ENCODE measurements at places on chromosomes 3 and 15.
A peak's percentile ranks its signal among the peaks of the same experiment; 100 is the strongest.

- H3K36me3 ChIP-seq, result peaks cover 4% of the 10 kb centered on the region
- peaks cover 7% of the 10 kb centered on the region for H3K4me1 ChIP-seq
- no peak for DNase-seq
- peaks cover 1% of the 10 kb centered on the region for H3K27me3 ChIP-seq
- H3K4me3 ChIP-seq, result no peak overlapping the region
Observed at GRCh38 chr3:188348435-188349244, 194.7 kb downstream of the LPP start.

GRCh38 chr15:46177219-46177618 is 542.4 kb downstream of the SQOR start:
- H3K27ac ChIP-seq, result no peak overlapping the region
- no peak for DNase-seq
- H3K4me3 ChIP-seq, result no peak overlapping the region

GRCh38 chr3:148641722-148642121 is 56.0 kb upstream of the AGTR1 start:
- DNase-seq, result no peak
- peaks cover 6% of the 10 kb centered on the region for H3K4me1 ChIP-seq
- H3K27ac ChIP-seq, result no peak overlapping the region
- H3K27me3 ChIP-seq, result no peaks in the 10 kb centered on the region

GRCh38 chr3:144894576-144894975 is 923.0 kb downstream of the DIPK2A start:
- H3K4me1 ChIP-seq, result no peaks in the 10 kb centered on the region
- H3K36me3 ChIP-seq, result no peaks in the 10 kb centered on the region
- H3K4me3 ChIP-seq, result no peak overlapping the region
- no peaks in the 10 kb centered on the region for H3K27me3 ChIP-seq
- no peak overlapping the region for H3K27ac ChIP-seq

DNA sequence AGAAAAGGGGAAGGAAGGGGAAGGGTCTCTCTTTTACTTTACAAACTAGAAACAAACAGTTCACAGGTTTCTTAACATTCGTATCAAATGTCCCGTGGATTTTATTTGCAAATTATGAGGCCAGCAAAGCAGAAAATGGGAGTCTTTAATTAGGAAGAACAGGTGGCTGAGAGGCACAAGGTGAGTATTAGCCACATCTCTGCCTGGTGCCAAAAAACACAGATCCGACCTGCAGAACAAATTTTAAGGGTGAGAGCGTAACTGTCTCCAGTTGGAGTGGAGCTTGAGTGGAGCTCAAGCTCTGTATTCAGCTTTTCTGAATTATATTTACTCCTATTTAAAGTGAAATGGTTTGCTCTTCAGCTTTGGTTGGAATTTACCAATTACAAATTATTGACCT is 1004.9 kb downstream of the FHIT start:
- H3K36me3 ChIP-seq, result no peaks in the 10 kb centered on the region
- DNase-seq, result no peak
- peaks cover 1% of the 10 kb centered on the region for H3K27me3 ChIP-seq

DNA sequence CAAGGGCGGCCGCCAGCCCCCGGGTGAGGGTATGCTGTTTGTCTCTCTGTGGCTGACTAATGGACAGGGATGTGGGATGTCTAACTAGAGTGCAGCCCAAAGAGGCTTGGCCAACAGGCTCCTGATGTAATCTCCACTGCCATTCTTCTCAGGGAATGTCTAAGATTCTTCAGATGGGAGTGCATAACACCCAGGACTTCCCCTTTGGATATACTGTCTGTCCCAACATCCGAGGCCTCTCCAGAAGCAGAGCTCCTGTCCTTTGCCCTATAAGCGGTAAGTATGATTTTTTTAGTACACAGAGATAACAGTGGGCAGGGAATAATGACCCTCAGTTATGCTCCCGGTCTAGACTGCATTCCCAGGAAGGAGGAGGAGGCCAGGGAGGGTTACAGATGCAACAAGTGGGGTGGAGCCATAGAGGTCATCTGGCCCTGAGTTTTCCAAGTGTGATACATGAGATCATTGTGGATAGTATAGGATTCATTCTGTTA is 62.5 kb upstream of the SLCO2A1 start:
- peaks cover 4% of the 10 kb centered on the region for H3K36me3 ChIP-seq
- no peak overlapping the region for H3K27ac ChIP-seq
- H3K4me3 ChIP-seq, result no peak overlapping the region
- DNase-seq, result no peak
- peaks cover 2% of the 10 kb centered on the region for H3K27me3 ChIP-seq
- H3K4me1 ChIP-seq, result no peaks in the 10 kb centered on the region

- no peaks in the 10 kb centered on the region for H3K27me3 ChIP-seq
- H3K36me3 ChIP-seq, result no peaks in the 10 kb centered on the region
- no peak overlapping the region for H3K4me3 ChIP-seq
- DNase-seq, result no peak
Observed at GRCh38 chr3:77354958-77355357, 315.1 kb downstream of the ROBO2 start.

DNA sequence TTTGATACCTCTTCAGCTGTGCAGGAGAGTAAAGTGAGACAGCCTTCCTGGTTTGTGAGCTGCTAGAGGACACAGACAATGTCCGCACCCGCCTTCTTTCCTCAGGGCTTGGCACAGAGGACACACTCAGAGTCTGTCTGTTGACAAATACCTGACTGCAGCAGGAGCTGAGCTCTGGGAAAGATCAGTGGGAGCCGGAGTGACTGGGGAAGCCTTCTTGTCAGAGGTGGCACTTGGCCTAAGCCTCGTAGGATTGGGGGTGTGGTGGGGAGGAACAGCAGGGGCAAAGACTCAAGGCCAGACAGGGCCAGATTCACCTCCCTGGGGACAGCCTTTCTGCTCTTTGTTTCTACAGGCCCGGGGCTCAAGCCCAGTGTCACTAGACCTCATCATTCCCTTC is 3.3 kb upstream of the IL17RC start:
- no peak for DNase-seq
- peaks cover 5% of the 10 kb centered on the region for H3K27me3 ChIP-seq
- no peak overlapping the region for H3K4me3 ChIP-seq
- peaks cover 4% of the 10 kb centered on the region for H3K4me1 ChIP-seq
- no peak overlapping the region for H3K27ac ChIP-seq

GRCh38 chr3:50698269-50698668 is 23.5 kb downstream of the DOCK3 start:
- H3K27ac ChIP-seq, result no peak overlapping the region
- no peaks in the 10 kb centered on the region for H3K36me3 ChIP-seq

DNA sequence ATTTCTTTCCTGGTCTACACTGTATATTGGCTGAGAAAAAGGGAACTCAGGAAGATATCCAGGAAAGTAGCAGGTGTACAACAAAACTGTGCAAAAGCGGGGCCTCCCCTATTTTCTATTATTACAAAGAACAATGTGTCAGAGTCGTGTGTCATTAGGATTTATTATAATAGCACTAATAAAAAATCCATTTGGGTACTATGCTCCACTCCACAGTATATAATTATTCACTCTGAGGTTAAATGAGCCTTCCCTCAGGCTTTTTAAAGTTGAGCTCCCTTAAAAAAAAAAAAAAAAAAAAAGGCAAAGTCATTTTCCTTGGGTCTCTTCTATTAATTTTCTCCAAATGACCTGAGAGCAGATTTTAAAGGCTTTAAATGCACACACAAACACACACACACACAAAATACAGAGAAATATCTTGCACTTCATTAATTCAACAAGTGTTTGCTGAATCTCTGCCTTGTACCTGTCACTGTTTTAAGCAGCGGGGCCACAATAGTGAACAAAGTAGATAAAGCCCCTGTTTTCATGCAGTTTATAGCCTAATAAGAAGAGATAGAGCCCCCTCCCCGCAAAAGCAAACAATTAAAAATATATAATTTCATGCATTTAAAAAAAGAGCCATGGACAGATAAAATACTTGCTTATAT is 1.3 kb upstream of the DPP8 start:
- H3K4me1 ChIP-seq, result peaks cover 17% of the 10 kb centered on the region
- peak overlapping the region; percentile 68 for H3K4me3 ChIP-seq
- H3K27ac ChIP-seq, result peak overlapping the region; percentile 74
- no peak for DNase-seq
- peaks cover 7% of the 10 kb centered on the region for H3K36me3 ChIP-seq

- DNase-seq, result no peak
- H3K4me1 ChIP-seq, result no peaks in the 10 kb centered on the region
- H3K36me3 ChIP-seq, result no peaks in the 10 kb centered on the region
Observed at GRCh38 chr3:172699031-172699430, 11.8 kb downstream of the NCEH1 start.

- H3K36me3 ChIP-seq, result peaks cover 8% of the 10 kb centered on the region
- peaks cover 4% of the 10 kb centered on the region for H3K27me3 ChIP-seq
- no peak overlapping the region for H3K27ac ChIP-seq
- no peak for DNase-seq
- H3K4me3 ChIP-seq, result no peak overlapping the region
Observed at GRCh38 chr3:14200841-14201240, 22.2 kb downstream of the LSM3 start.

DNA sequence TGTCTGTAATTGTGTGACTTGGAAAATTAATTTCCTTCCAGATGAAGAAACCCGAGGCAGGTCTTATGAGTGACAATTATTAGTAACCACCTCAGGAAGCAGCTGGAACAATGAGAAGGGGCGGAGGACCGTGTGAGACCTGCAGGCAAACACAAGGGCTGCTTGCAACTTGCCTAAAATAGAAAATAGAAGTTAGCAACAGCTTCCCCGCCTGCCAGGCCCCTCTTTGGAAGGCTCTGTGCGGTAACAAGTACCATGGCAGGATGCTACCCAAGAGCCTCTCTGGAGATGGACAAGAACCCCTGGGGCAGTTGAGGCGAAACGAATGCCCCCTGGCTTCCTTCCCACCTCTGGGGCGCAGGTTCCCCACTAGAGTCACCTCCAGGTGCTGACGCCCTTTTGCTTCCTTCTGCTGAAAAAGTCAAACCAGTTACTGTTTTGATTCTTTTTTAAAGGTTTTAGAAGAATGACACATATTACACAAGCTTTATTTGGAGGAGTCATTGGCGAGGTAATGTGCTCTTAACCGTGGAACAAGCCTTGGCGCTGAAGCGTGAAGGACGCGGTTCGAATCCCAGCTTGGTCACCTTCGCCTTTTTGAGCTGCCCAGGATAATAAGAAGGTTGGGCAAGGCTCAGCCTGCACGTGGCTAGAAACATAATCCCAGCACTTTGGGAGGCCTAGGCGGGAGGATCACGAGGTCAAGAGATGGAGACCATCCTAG is 47.0 kb upstream of the SYNM start:
- no peak for DNase-seq
- peaks cover 9% of the 10 kb centered on the region for H3K27me3 ChIP-seq
- no peak overlapping the region for H3K27ac ChIP-seq
- no peaks in the 10 kb centered on the region for H3K36me3 ChIP-seq

GRCh38 chr3:140584549-140584948 is 93.3 kb upstream of the TRIM42 start:
- no peaks in the 10 kb centered on the region for H3K4me1 ChIP-seq
- H3K27me3 ChIP-seq, result peaks cover 1% of the 10 kb centered on the region
- H3K36me3 ChIP-seq, result no peaks in the 10 kb centered on the region
- no peak for DNase-seq
- no peak overlapping the region for H3K27ac ChIP-seq
- no peak overlapping the region for H3K4me3 ChIP-seq

DNA sequence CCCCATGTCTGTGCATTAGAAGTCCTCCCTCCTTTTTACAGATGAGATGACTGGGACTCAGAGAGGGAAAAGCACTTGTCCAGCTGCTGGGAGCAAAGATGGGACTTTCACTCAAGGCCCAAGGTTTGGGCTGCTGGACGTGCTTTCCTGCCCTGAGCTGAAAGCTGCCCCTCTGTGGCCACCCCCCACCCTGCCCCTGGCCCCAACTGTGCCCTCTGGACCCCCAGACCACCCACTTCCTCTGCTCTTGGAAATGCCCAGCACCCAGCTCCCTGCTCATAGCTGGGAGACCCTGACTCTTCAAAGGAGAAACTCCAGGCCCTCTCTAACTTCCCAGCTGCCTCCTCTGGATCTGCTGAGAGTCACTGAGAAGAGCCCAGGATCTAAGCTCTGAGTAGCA is 20.7 kb downstream of the GRIP2 start:
- H3K27me3 ChIP-seq, result peaks cover 5% of the 10 kb centered on the region
- no peaks in the 10 kb centered on the region for H3K36me3 ChIP-seq
- H3K4me1 ChIP-seq, result no peaks in the 10 kb centered on the region

DNA sequence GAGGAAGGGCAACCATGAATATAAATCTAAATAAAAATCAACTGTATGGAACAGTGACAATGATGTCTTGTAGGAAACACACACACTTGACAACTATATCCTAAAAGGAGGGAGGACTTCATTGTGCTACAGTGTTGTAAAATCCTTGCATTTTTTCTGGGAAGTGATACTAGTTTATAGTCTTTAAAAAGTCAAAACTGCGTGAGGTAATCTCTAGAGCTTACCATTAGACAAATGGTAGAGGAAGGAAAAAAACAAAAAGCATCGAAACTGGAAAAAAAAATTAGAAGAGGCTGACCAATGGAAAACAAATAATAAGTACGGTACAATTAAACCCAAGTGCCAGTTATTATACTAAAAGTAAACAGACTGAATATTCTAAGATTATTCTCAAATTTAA is 38.7 kb downstream of the CHSY1 start:
- no peak overlapping the region for H3K4me3 ChIP-seq
- DNase-seq, result no peak
- no peak overlapping the region for H3K27ac ChIP-seq
- no peaks in the 10 kb centered on the region for H3K36me3 ChIP-seq
- no peaks in the 10 kb centered on the region for H3K27me3 ChIP-seq

GRCh38 chr15:58856086-58856485 is 77.4 kb downstream of the SLTM start:
- no peak overlapping the region for H3K27ac ChIP-seq
- DNase-seq, result no peak
- H3K36me3 ChIP-seq, result no peaks in the 10 kb centered on the region
- no peak overlapping the region for H3K4me3 ChIP-seq
- H3K27me3 ChIP-seq, result no peaks in the 10 kb centered on the region

- peaks cover 20% of the 10 kb centered on the region for H3K27me3 ChIP-seq
- H3K36me3 ChIP-seq, result peaks cover 14% of the 10 kb centered on the region
- peaks cover 53% of the 10 kb centered on the region for H3K4me1 ChIP-seq
- H3K27ac ChIP-seq, result no peak overlapping the region
- no peak overlapping the region for H3K4me3 ChIP-seq
- DNase-seq, result no peak
Observed at GRCh38 chr3:14801668-14802380, 16.9 kb upstream of the FGD5 start.

DNA sequence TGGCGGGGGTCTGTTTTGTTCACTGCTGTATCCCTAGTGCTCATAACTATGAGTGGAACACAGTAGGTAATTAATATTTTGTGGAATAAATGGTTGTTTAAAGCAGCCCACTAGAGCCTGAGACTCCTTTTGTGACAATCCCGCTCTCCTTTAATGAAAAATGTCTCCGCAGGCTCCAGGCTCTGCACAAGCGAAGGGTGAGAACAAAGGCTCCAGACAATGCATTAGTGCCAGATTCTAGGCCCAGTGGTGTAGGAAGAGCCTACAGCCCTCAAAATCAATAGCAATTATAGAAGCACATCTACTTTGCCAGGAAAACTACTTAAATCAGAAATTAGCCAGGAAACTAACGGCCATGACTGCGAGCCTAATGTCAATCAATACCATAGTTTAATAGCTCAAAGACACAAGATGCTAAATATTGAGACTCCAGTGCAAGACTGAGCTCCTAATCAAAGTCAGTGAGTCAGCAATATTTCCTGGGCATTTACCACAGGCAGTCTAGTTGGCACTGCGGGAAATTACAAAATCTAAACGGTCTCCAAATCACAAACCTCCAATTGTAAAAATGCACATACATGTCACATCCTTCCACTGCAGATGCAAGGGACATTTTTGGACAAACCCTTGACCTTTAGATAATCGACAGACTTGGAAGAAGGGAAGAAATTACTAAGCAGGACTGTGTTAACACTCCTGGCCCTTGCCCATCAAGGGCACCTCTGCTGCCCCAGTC is 2.3 kb downstream of the ANXA2 start:
- peaks cover 4% of the 10 kb centered on the region for H3K36me3 ChIP-seq
- H3K27me3 ChIP-seq, result peaks cover 13% of the 10 kb centered on the region
- peaks cover 58% of the 10 kb centered on the region for H3K4me1 ChIP-seq
- H3K27ac ChIP-seq, result no peak overlapping the region
- H3K4me3 ChIP-seq, result no peak overlapping the region

Data from endothelial cell (in vitro differentiated cells).